ENCODE measurements at places on chromosomes 11 and 22.

DNA sequence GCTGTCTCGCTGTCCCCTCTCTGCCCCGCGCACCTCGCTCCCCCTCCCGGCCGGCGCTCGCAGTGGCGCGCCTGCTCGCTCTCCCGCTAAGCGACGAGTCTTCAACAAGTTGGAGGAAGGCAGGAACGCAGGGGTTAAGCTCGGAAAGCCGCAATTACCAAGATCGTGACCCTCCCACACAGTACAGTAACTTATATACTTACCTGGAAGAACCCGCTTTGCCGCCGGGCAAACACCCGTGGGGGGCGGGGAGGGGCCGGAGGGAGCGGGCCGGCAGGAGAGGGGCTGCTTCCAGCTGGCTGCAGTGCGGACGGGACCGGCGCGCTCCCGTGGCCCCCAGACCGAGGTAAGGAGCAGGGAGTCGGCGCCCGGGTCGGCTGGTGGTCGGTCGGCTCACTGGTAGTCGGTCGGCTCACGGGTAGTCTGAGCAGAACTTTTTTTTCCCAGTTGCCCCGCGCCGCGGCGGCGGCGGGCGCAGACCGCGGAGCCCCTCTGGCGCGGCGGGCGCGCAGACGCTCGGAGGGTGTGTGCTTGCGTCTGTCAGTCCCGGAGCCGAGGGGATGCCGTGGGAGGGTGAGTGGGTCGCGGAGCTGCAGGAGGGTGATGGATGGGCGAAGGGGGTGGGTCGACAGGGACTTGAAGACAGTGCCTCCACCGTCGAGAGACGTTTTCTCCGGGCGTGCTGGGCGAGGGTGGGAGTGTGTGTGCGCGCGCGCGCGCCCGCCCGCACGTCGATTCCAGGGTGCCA lies 101.2 kb upstream of the HSD17B12 start:
- DNase-seq = no peak

- DNase-seq = no peak
Observed at GRCh38 chr11:113529606-113530005, 54.4 kb upstream of the DRD2 start.

GRCh38 chr11:57946628-57947027 lies 77.1 kb upstream of the OR9Q1 start:
- no peak for DNase-seq

- DNase-seq = no peak
Observed at GRCh38 chr22:16965083-16965482, 42.9 kb downstream of the GAB4 start.

- DNase-seq = no peak
Observed at GRCh38 chr11:41273908-41274307, 185.5 kb downstream of the LRRC4C start.

- DNase-seq = no peak
Observed at GRCh38 chr22:47172771-47173534, 410.5 kb downstream of the TBC1D22A start.

GRCh38 chr22:22246706-22247105 lies 2.1 kb downstream of the VPREB1 start:
- no peak for DNase-seq

DNA sequence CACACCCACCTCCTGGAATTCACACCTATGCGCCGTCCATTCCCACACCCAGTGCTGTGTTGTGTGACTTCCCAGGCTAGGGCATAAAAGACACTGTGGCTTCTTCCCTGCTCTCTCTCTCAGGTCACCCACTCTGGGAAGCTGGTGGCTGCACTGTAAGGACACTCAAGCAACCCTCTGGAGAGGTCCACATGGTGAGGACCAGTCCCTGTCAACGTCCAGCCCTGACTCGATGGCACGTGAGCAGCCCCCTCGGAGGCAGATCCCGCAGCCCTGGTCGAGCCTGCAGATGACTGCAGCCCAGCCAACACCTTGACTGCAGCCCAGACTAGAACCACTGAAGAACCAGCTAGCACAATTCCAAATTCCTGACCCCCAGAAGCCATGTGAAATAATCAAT lies 16.2 kb downstream of the CBX7 start:
- DNase-seq = no peak

- DNase-seq = peak; percentile 60
Observed at GRCh38 chr11:76799066-76799804, 16.1 kb downstream of the TSKU start.

GRCh38 chr22:26295563-26296126 lies 126.4 kb downstream of the SEZ6L start:
- DNase-seq = no peak

DNA sequence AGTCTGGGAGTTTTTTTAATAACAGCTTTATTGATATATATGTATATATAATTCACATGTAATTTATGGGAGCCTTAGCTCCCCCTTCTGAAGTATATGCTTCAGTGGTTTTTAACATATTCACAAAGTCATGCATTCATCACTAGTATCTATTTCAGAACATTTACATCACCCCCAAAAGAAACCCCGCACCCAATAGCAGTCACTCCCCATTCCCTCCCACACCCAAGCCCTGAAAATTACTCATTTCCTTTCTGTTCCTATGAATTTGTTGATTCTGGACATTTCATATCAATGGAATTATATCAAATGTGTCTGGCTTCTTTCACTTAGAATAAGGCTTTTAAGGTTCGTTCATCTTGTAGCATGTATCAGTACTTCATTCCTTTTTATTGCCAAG lies 35.6 kb upstream of the SYT7 start:
- DNase-seq = no peak

- no peak for DNase-seq
Observed at GRCh38 chr22:37062376-37062675, 10.8 kb downstream of the KCTD17 start.

DNA sequence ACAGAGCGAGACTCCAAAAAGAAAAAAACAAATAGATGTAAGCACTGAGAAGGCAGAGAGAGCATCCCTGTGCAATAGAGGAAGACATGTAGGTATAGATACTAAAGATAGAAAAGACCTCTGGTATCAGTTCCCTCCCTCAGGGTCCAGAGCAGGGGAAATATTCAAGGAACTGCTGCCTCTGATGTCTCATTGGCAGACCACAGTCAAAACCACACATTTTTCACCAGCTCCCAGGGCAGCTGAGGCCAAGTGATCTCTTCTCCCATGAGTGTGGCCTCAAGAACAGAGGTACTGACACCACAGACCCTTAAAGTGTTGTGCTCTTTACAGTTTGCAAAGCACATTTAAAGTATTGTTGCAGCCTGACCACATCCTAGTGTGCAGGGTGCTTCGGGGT lies 288.5 kb downstream of the NTM start:
- no peak for DNase-seq

- no peak for DNase-seq
Observed at GRCh38 chr11:36041988-36042611, 98.2 kb downstream of the LDLRAD3 start.

GRCh38 chr22:36469094-36469710 lies 12.2 kb downstream of the TXN2 start:
- DNase-seq = no peak

DNA sequence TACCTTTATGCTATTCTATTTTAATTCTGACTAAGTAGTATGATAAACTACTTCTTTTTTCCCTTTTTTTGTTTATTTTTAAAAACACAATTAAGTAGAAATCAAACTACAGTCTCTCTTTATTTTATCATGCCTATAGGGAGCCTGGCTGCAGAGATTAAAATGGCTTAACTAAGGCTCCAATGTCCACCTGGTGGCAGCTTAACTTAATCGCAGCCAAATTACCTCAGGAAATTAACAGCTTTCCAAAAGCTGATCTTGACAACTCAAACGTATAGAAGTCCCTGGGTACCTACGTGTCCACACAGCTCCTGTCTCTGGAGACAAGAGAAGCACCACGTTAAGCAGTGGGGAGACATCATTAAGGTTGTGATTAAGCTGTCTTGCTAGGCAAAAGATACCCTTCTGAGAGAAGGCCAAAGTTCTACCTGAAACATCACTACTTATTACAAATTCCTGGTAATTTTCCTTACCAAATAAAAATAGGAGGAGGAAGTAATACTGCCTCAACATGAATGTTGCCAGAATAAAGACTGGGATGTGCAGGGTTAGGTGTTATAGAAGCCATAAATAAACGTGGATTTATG lies 63.2 kb upstream of the SNX19 start:
- no peak for DNase-seq

DNA sequence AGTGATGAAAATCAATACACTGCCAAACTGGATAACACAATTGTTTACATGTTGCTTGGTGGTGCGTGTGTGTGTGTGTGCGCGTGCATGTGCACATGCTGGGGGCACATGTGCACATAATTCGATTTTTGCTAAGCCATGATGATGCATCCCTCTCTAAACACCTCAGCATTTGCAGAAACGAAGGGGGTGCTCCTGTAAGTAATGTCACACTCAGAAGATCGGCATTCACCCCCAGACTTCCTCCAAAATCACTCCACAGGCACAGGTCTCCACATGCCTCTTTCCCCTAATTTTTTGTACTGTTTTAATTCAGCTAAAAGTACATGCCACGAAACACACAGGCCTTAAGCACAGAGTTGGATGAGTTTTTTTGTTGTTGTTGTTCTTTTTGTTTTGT lies 341.5 kb downstream of the SHANK2 start:
- DNase-seq = no peak

- DNase-seq = no peak
Observed at GRCh38 chr11:61887839-61888494, 3.4 kb downstream of the FADS3 start.

DNA sequence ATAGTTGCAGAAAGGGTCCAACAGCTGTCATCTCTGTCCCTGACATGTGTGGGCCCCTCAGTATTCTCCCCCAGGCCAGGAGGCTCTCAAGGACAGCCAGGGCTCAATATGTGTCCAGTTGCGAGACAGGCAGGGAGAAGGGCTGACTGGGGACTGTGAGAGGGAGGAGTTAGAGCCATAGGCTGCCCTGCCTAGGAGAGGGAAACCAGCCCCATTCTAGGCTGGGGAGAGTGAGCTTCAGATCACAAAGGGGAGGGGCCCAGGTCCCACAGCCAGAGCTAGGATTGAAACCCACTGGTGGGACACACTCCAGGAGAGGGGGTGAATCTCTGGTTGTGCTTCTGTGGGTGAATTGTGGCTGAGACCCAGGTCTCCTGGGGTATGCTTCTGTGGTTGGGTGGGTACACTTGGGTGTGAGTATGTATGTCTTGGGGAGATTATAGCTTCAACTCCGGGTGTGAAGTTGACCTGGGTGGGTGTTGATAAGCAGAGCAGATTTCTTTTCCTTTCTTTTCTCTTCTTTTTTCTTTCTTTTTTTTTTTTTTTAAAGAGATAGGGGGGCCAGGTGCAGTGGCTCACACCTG lies 2.1 kb upstream of the CARNS1 start:
- no peak for DNase-seq

- no peak for DNase-seq
Observed at GRCh38 chr11:3088806-3089205, 31.6 kb upstream of the CARS1 start.

GRCh38 chr11:34044664-34045485 lies 6.7 kb upstream of the CAPRIN1 start:
- no peak for DNase-seq

DNA sequence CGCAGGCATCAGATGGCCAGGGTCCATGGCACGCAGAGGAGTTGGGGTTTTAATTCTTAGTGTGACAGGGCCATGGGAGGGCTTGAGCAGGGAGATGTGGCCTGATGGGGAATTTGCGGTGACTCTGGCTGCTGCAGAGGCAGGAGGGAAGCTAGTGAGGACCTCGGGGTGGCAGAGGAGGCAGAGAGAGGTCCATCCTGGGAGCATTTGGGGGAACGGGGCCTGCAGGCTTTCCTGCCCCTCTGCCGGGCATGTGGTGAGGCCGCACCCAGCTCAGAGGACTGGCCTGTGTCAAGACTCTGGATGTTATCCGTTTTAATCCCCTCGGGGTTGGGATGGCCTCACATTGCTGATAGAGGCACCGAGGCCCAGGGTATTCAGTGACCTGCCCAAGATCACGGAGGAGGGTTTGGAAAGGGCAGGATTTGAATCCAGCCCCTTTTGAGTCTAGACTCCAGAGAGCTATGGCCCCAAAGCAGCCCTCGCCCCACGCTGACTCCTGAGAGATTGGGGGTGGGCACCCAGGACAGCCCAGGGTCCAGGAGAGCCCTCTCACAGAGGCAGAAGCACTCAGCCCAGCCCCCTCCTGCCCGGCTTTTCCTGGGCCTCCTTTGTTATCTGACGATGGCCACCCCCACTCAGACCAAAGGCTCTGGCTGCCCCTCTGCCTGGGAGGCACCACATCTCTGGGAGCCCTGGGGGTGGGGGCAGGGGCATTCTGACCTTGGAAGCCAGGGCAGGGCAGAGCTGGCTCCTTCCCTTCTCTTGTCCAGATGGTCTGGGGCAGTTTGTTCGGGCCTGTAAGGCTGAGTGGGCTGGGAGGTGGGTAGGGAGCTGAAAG lies 13.9 kb downstream of the MGAT3 start:
- DNase-seq = no peak

GRCh38 chr22:23832226-23833016 lies 6.4 kb downstream of the DERL3 start:
- DNase-seq = no peak

- no peak for DNase-seq
Observed at GRCh38 chr11:112656772-112657428, 304.3 kb upstream of the NCAM1 start.

DNA sequence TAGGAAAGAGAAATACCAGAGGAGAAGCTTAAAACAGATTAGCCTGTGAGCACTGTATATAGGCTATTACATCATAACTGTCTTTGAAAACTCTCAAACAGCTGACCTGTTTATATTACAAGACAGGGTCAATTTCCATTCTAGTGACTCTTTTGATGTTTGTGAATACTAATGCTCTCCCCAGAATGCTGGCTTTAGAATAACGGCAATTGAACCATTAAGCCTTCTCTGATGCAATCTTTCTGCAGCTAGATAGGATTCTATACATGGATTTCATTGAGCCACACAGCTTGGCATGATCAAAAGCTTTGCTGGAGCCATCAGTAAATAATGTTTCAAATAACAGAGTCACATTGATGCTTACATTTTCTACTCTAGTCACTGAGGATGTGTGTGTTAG lies 122.7 kb upstream of the FAT3 start:
- DNase-seq = no peak

DNA sequence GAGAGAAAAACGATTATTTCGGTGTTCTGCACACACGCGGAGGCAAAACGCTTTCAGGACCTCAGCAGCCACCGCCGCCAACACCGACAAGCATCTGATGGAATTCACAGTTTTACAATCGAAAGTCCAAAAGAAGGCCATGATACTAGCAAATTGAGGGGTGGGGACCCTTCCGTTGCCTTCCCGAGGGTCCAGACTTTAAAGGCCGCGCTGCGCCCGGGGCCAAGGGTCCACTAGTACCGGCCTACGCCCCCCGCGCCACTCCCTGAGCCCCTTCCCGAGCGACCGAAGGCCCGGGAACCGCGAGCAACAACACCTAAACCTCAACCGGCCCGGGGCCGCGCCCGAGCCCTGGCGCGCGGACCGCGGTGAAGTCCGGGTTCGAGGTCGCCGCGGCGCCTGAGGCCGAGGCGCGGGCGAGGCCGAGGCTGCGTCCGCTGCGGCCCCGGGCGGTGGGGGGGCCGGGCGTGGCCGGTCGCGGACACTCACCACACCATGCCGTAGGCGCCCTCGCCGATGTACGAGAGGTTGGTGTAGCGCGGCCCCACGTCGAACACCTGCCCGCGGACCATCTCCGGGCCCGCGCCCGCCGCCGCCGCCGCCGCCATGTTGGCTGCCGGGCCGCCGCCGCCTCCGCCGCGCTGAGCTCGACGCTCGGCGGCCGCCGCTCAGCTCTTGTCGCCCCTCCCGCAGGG lies 465 bp downstream of the MAPK1 start:
- DNase-seq = peak; percentile 6
